WTC11 (cell line): ENCODE measurements at places on chromosomes 6 and 20. TPM values are rescaled to one million over a fixed set of nuclear protein-coding genes. Genes with fewer than 3 reads are reported as not detected.
A peak's percentile ranks its signal among the peaks of the same experiment; 100 is the strongest.

DNA sequence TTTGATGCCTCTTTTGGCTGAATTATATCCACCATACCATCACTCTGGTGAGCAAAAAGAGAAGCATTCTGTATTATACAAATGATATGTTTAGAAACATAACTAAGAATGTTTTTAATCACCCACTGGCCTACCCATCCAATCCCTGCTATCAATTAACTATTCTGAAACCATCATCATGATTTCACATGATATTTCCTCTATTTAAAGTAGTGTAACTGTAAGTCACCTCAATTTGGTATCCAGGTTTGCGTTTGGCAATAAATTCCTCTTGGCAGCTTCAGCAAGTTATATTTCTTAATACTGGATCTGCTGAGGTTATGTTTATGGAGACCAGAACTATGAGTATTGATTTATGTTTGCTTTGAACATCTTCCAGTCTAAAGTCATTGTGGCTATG, 332.1 kb downstream of the UTRN start:
- no peak overlapping the region for H3K4me3 ChIP-seq
- no peaks in the 10 kb centered on the region for H3K27me3 ChIP-seq
- DNase-seq, result no peak
- no peaks in the 10 kb centered on the region for H3K36me3 ChIP-seq

The AGER gene
- 17.7 to 20.0 TPM (median 18.1 TPM) in 3 replicates for total RNA-seq

The SLC35B2 gene
- 28.9 to 36.7 TPM (median 30.8 TPM) in 3 replicates for total RNA-seq

DNA sequence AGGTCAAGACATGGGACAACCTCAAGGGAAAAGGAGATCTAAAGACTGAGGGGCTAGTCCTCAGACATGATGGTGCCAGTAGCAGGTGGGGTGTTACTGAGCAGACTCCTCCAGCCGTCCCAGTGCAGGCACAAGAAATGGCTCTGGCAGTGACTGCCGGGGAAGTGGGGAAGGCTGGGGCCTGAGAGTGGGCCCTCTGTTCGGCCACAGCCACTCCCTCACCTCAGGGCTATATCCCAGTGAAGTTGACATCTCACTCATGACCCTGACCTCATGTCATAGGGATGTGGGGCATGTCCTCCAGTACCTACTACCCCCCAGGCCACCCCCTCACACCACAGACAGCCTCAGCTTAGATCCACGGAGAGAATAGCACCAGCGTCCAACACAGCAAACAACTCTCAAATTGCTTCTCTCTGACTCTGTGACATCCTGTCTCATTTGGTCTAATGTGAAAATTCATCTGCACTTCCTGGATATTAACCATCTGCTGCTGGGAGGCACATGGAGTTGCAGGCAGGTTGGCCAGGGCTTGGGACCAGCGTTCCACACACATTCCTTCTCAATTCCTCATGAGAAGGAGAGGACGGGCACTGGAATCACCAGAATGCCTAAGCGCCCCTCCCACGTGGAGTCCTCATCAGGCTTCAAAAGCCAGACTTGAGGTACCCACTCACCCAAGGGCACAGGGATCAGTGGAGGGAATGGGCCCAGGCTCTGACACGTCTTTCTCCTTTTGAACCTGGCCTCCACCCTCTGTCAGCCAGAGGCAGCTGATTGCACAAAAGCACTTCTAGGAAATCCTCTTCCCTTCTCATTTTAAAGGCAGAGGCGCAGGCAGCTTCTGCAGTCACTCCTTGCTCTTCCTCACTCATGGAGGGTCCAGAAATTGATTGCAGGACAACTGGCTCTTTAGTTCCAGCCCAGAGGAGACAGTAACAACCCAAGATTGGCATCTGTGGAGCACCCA, 163.6 kb upstream of the CST7 start:
- DNase-seq, result no peak
- H3K4me3 ChIP-seq, result no peak overlapping the region
- no peaks in the 10 kb centered on the region for H3K36me3 ChIP-seq
- no peak overlapping the region for H3K27ac ChIP-seq

The GPR6 gene
- total RNA-seq, result 0.22 TPM in 1 of 3 replicates, not detected in the others

DNA sequence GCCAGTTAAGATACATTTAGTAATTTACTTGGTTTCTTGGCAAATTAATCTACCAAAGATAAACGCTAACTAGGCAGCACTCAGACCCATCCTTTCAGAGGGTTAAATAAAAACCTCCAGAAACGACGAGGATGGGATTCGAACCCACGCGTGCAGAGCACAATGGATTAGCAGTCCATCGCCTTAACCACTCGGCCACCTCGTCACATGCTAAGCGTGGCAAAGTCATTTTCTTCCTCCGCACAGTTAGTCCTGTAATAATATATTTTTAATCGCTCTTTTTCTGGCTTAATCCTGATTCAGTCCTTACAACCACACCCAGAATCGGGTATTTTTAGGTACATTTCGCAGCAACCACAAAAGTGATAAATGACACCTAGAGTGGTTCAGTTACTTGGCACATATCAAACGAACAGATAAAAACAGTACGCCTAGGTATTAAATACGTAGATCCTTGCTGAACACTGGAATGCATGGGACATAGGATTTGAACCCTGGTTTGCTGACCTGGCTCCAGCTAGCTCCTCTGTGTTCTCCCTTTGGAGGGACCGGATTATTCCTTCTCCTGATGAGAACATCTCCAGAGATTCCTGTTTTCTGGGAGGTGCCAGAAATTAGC, 71.6 kb downstream of the GPX5 start:
- H3K4me3 ChIP-seq, result peak overlapping the region; percentile 80
- no peaks in the 10 kb centered on the region for H3K4me1 ChIP-seq
- DNase-seq, result peak; percentile 80
- peaks cover 6% of the 10 kb centered on the region for H3K27me3 ChIP-seq
- no peak overlapping the region; the same call in 1 of the 2 replicates for H3K27ac ChIP-seq
- H3K36me3 ChIP-seq, result no peaks in the 10 kb centered on the region

DNA sequence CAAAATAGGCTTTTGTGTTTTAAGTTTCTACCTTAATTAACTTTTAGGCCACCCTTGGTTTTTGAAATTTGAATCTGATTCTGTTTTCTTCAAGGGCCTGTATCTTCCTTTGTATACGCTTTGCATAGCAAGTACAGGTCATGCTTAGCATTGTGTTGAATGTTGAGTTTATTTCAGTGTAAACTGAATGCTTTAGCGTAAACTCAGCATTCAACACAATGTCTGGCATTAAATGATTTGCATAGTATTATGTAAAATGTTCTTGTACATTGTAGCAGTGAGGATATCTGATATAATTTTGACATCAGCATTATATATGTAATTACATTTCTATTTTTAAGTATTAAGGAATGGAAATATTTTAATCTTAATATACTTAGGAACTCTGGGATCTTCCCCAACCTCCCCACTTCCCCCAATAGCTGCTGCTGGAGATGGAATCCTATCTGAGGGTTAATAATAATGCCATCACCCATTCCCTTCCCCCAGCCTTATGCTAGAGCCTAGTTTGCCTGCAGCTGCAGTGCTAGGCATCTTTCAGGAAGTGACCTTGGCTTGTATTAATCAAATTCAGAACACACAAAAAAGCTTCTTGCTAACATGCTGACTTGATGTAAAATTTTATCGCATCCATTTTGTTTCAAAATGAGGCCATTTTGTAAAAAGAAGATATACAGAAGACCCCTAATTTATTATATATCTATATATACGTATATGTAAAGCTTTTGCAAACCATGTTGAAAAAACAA, 73.1 kb downstream of the NCOA3 start:
- peak overlapping the region; percentile 15; the same call in 1 of the 2 replicates for H3K4me3 ChIP-seq
- H3K36me3 ChIP-seq, result peaks cover 27% of the 10 kb centered on the region
- no peak overlapping the region for H3K27ac ChIP-seq
- H3K27me3 ChIP-seq, result no peaks in the 10 kb centered on the region
- H3K4me1 ChIP-seq, result peaks cover 58% of the 10 kb centered on the region

- no peak overlapping the region for H3K4me3 ChIP-seq
- no peaks in the 10 kb centered on the region for H3K27me3 ChIP-seq
- H3K36me3 ChIP-seq, result peaks cover 12% of the 10 kb centered on the region
- no peak for DNase-seq
- H3K4me1 ChIP-seq, result peaks cover 14% of the 10 kb centered on the region
Measured at GRCh38 chr6:3315841-3316240, 57.1 kb downstream of the PSMG4 start.

The SNRPB2 gene
- total RNA-seq, result 76.0 to 88.3 TPM (median 76.5 TPM) in 3 replicates

- H3K27me3 ChIP-seq, result no peaks in the 10 kb centered on the region
- no peak overlapping the region for H3K27ac ChIP-seq
Measured at GRCh38 chr6:127937747-127938146, 36.9 kb upstream of the THEMIS start.

The MATN4 gene
- 1.9 to 2.5 TPM (median 2.2 TPM) in 3 replicates for total RNA-seq

DNA sequence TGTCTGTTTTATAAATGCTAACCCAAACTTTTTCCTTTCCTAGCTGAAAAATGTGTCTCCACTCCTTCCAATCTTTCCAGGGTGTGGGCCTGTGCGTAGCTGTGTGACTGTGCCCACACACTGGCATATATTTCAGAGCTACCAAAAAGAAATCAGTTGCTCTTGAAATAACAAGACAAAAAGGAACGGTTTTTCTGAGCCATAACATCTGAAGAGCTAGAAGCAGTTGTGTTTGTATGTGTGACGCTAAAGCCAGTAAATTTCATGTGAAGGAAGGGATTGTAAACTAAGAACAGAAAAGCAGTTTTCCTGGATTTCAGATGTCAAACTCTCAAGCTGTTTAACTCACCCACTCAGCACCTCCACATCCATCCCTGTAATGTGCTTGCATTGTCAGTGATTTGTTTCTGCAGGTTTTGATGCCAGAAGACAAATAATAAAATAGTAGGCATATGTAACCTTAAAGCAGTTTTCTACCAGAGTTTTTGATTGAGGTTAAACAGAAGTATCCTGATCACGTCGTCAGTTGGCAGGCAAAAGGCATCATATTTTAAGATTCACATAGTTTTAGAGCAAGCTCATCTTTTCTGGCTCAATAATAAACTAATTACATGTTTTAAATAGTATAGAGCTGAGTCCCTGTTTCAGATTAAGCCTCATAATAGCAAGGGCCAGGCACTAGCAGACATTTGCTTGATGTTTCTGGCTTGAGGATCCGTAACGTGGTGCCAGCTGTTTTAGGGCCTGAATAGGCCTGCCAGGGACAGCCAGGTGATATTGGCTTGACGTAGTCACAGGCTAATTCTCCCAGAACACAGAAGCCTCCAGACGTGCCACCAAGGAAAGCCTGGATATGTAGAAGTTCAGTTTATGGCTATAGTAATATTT, 90.9 kb downstream of the FOXO3 start:
- no peak for DNase-seq
- H3K27me3 ChIP-seq, result no peaks in the 10 kb centered on the region
- H3K27ac ChIP-seq, result no peak overlapping the region
- H3K4me1 ChIP-seq, result peaks cover 52% of the 10 kb centered on the region
- no peaks in the 10 kb centered on the region for H3K36me3 ChIP-seq
- H3K4me3 ChIP-seq, result no peak overlapping the region

DNA sequence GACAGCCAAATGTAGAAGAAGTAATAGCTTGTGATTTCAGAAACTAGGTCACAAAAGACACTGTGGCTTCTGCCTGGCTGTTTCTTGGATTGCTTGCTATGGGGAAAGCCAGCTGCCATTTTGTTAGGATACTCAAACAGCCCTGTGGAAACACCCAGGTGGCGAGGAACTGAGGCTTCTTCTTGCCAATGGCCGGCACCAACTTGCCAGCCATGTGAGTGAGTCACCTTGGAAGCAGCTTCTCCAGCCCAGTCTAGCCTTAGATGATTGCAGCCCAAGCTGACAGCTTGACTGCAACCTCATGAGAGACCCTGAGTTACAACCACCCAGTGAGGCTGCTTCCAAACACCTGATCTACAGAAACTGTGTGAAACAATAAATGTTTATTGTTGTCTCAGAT, 11.9 kb upstream of the KIAA1755 start:
- H3K36me3 ChIP-seq, result no peaks in the 10 kb centered on the region
- peaks cover 3% of the 10 kb centered on the region; the same call in 1 of the 2 replicates for H3K4me1 ChIP-seq
- DNase-seq, result no peak
- peaks cover 2% of the 10 kb centered on the region for H3K27me3 ChIP-seq

DNA sequence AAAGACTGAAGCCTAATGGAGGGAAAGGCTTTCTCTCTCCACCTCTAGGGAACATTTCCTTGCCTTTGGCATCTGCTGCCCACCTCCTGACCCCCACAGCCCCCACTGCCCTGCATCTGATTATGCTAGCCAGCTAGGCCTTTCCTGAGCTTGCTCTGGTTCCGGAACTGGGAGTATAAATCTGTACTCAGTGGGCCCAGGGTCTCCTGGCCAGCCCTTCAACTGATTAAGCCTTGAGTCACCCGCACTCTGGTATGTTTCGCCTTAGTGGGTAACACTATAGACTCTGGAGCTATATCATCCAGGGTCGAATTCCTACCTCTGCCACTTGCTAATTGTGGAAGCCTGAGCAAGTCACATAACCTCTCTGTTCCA, 45.6 kb upstream of the RIPOR2 start:
- peak overlapping the region; percentile 100 for H3K27ac ChIP-seq
- no peaks in the 10 kb centered on the region for H3K27me3 ChIP-seq
- DNase-seq, result peak; percentile 60
- peaks cover under 1% of the 10 kb centered on the region for H3K36me3 ChIP-seq
- peaks cover 92% of the 10 kb centered on the region for H3K4me1 ChIP-seq

GRCh38 chr6:129280749-129281148, 397.8 kb downstream of the LAMA2 start:
- H3K4me3 ChIP-seq, result no peak overlapping the region
- no peak overlapping the region for H3K27ac ChIP-seq
- H3K27me3 ChIP-seq, result no peaks in the 10 kb centered on the region
- no peaks in the 10 kb centered on the region for H3K36me3 ChIP-seq
- peaks cover 16% of the 10 kb centered on the region for H3K4me1 ChIP-seq

DNA sequence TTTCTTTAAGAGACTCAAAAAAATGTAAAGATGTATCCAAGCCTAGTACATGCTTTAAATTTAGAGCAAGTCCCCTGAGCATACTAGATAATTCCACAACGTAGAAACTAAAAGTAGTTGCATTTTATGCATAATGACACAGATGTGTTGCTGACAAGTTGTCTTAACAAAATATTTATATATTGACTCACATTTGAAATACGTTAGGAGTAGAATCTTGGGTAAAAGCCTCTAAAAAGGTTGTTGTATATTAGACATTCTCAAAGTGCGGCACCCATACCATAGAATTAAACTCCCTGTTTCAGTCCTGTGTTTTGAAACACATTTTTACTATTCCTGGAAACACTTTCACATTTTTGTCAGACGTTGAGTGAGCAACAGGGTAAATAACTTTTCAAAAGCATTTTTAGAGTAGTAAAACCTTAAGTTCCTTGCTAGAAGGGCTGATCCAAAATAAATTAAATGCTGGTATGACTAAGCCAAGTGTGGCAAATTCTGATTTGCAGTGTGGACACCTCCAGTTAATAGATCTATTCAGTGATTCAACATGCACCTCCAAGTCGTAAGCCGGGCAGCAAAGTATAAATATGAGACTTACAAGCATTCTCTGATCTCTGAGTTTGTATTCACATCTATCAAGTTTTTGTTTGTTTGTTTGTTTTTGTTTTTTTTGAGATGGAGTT, 97.5 kb downstream of the GMDS start:
- H3K4me3 ChIP-seq, result no peak overlapping the region
- no peaks in the 10 kb centered on the region for H3K27me3 ChIP-seq
- no peaks in the 10 kb centered on the region for H3K36me3 ChIP-seq
- DNase-seq, result no peak
- no peak overlapping the region for H3K27ac ChIP-seq

The MRPL18 gene
- total RNA-seq, result 81.8 to 95.2 TPM (median 83.0 TPM) in 3 replicates

The OR2H2 gene
- not detected in 3 replicates for total RNA-seq
